Midbrain (tissue), 1 donor: ENCODE measurements at places on chromosomes 5 and 9.
A peak's percentile ranks its signal among the peaks of the same experiment; 100 is the strongest.

DNA sequence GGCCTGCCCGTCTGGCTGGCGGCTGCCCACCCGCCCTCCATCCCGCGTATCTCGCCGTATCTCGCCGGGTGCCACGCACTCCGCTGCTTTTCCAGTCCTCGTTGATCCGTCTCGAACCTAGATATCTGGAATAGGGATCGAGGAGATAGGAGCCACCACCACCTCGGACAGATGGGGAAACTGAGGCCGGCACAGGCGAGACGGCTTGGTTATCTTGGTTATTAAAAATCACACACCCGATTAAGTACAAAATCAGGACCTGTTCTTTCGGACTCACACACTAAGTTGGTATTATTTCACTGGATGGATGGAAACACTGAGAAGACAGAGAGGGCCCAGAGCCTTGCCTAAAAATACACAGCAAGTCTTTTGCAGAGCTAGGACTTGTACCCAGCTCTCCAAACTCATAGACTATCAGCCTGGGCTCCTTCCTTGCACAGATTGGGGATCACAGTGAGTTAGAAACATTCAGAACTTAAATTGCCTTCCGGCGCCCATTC, 678 bp downstream of the SLC26A2 start:
- DNase-seq = peak; percentile 47

- DNase-seq = peak; percentile 13
These were observed 513.4 kb upstream of the MEF2C start for GRCh38 chr5:89396278-89396954.

GRCh38 chr9:92122061-92122460, 6.8 kb upstream of the SPTLC1 start:
- no peak for DNase-seq

DNA sequence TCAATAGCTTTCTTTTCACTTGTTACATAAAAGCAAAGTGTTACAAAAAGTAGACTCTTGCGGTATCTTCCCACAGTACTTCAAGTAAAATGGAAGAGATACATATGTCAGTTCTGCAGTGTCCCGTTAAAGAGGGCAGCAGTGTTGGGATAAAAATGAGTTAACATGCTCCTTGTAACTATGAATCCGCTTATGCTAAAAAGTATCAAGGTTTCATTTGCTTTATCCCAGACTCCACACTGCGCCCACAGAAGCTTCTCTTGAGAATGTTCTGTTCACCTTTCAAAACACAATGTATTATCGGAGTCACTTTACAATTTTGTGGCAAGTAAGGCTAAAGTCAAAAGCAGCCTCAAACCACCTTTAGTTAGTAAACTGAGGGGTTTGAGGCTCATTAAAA, 790 bp downstream of the PTAR1 start:
- DNase-seq = no peak

GRCh38 chr5:141260458-141261237, 15.5 kb downstream of the PCDHB15 start:
- no peak for DNase-seq

GRCh38 chr9:131423171-131423581, 29.3 kb downstream of the PRRC2B start:
- DNase-seq = peak; percentile 65

DNA sequence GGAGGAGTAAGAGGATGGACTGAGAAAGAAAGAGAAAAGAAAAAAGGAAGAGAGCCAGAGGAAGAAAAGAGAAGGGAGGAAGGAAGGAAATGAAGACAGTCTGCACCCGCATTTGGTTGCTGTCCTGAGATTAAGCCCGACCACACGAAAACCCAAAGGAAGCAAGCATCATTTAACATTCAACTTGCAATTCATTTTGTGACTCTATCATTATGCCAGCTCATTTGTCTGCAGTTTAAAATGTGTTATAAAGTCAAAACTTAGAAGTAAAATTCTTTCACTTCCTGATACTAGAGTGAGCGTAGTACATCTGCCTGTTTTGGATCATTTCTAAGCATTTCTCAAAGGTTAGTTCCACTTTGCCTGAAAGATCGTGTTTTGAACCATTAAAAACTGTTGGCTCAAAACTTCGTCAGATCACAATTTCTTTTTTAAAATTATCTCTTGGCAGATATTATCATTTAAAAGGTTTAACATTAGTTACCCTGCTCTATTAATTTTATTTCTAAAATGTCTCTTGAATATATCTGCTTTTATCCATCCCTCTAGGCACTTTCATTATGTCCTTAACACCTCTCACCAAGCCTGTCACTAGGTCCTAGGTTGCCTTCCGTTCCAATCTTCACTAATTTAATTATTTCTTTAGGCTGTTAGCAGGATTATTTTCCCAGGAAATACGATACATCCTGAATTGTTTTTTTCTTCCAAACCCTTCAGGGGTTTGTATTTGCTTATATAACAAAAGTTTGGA, 240.9 kb downstream of the TLE4 start:
- DNase-seq = no peak

DNA sequence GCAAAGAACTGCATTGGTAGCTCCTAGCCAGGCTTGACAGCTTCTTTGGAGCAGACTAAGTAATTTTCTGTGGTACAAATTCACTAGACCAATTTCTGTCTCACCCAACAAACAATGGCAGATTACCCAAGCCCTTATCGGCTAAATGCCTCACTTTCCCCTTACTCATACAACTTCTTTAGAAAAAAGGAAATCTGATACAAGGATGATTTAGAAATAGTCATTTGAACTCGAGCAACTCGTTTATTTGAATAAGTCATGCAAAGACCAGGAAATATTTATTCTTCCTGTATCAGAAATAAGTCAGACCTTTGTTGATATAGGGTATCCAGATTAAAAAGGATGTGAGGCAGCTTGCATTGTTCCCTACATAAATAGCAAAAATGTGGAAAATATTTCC, 170.4 kb upstream of the CDH6 start:
- no peak for DNase-seq

GRCh38 chr5:154107756-154108155, 69.0 kb downstream of the MFAP3 start:
- DNase-seq = no peak

- no peak for DNase-seq
These were observed 82.6 kb downstream of the DOCK2 start for GRCh38 chr5:169719360-169720314.

DNA sequence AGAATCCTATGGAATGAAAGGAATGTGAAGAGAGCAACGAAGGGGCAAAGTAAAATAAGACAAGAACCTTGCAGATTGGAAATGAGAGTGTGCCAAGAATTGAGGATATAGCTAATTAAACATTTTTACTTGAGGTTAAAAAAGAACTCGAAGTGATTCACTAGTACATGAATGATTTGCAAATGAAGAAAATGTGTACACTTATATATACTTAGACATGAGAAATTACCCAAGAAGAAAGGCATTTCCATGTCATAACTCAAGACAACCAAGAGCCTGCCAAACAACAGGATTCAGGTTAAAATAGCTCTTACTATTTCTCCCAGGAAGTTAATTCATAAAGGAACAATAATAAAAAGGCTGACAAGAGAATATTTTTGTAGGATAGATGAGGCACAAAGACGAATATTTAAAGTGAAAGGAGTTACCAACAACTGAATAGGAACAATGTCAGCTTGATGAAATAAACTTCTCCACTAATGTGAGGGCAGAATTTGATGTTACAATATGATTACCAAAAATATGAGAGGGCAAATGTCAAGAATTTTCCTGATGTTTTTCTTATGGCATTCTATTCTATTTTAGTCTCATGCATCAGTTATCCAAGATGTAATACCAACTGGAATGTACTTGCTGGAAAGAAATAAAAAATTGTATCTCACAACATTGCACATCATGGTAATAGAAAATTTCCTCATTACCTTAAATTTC, 18.9 kb upstream of the NPR3 start:
- no peak for DNase-seq

- DNase-seq = no peak
These were observed 33.1 kb downstream of the DAB2IP start for GRCh38 chr9:121684381-121685145.

DNA sequence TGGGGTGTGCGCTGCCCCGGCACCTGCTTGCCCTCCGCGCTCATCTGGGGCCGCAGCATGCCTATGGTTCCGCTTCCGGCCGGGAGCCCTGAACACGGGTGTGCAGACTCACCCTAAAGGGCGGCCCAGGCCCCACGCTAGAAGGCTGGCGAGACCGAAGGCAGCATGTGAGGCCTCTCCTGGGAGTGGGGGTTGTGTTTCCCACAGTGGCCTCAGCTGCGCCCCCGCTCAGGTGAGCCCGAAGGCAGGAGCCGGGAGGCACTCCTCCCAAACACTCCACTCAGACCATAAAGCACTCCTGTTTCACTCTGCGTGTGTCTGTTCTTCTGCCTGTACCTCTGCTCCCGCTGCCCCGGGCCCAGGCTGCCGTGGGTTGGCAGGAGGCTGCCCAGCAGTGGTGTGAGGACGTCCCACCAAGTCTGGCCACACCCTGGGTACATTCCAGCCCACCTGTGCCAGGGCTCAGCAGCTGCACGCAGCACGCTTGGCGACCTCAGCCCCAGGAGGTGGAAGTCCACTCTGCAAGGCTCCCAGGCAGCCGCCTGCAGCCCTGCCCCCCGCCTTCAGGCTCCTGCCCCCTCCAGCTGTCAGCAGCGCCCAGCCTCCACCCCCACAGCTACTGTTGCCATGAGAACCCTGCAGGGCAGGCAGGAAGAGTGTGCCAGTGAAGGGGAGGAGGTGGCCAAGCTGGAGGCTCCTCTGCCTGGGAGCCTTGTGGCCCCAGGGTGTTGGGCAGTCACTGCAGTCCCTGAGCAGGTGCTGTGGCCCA, 1.2 kb upstream of the AJM1 start:
- DNase-seq = peak; percentile 79

GRCh38 chr5:56415356-56415765, 182.2 kb upstream of the ANKRD55 start:
- DNase-seq = peak; percentile 38

DNA sequence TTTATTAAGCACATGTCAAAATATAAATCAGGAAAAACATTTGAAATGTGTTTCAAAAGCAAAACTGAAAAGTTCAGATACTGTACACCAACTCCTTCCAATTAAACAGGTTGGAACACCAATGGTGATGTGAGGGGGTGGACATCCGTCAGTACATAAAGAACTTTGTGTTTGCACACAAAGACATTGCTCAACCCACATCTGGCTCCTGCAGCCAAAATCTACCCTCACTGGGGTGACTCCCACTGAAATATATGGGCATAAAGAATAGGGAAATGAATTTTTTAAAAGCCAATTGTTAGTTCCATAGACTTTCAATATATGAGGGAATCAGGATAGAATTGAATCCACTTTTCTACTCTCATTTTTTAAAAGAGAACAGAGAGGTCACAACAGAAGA, 63.9 kb downstream of the MEGF9 start:
- DNase-seq = no peak
